Activated CD4-positive, alpha-beta T cell treated with anti-CD3 and anti-CD28 coated beads for 24 hours (primary cell): ENCODE measurements at places on chromosomes 5 and 9.

DNA sequence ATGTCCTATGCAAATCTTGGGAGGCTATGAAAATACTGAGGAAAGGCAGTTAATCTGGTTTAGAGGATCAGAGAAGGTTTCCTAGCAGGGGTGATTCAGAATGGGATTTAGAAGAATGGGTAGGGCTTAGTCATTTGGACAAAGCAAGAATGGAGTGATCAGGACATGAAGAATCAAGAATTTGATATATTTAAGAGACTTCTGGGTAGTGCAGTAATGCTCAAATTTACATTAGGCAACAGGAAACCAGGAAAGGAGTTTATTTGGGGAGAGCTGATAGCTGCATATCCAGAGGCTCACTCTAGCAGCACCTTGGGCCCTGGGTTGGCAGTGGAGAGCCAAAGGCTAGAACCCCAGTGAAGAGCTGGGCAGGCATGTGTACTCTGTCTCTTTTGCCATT, 78.9 kb upstream of the PAPPA start:
- no peak for DNase-seq

GRCh38 chr9:127336506-127337352, 60.2 kb upstream of the SLC2A8 start:
- DNase-seq: no peak

- no peak for DNase-seq
Observed at GRCh38 chr5:78549043-78549442, 99.5 kb downstream of the LHFPL2 start.

DNA sequence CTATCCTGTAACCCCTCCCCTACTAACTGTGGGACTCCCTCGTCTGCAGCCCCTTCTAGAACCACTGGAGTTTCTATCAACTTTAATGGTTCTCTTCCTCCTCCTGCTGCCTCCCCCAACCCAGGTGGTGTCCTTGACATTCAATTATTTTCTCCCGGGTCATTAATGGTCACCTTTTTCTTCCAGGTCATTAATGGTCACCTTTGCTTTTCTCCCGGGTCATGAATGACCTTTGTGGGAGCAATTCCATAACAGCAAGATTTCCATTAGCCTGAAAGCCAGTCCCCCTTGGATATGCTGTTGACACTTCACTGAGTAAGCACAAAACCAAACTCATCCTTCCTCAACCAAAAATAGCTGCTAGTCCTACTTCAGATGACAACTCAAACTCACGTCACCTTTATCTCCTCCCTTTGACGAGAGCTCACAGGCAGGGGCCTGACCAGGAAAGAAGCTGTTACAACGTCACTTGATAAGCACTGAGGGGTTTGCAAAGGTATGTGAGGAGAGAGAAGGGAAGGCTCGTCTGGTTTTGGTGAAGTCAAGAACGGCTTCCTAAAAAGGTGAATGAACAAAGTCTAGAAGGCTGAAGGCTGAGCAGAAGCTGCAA, 10.9 kb downstream of the CCDC127 start:
- DNase-seq: no peak

DNA sequence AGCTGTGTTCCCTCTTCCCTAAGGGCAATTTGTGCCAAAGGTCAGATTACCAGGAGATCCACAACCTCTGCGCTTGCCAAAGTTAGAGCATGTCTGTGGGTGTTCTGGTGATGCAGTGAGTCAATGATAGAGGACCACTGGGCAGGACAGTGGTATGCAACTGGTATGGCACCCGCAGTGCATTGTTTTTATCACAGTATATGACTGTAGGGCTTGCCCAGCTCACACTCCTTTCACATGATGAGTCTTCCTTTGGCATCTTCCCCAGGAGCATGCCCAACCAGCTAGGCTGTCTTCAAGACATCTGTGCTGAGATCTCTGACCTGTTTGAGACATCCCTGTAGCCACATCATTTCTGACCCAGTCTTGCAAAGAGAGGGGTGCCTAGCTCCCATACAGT, 1650.0 kb upstream of the CDH6 start:
- DNase-seq: no peak

DNA sequence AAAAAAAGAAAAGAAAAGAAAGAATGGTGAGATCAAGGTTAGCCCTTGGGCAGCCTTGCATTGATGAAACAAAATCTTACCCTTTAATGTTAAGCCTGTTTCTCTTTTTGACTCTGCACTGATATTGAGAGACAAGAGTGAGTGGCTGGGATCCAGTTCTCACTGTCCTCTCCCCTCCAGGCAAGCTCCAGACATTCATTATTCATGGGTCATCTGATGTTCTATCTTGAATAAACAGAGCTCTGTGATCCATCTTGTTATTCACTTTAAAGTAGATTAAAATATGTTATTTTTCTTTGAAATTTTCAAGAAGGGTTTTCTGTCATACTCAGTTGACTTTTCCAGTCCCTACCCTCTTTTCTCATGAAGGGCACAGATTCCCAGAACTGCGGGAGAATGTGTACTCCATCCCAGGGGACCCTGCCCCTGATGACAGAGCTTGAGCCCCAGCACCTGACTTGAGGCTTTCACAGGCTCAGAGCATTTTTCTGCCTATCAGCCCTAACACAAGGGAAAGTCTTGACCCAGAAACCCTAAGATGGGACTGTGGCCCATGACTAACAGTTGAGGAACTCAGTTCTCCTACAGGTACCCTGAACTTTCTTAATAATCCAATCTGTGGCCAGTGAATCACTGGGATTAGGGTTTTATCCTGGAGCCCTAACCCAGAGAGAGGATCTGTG, 24.1 kb downstream of the ACTL7B start:
- DNase-seq: no peak

DNA sequence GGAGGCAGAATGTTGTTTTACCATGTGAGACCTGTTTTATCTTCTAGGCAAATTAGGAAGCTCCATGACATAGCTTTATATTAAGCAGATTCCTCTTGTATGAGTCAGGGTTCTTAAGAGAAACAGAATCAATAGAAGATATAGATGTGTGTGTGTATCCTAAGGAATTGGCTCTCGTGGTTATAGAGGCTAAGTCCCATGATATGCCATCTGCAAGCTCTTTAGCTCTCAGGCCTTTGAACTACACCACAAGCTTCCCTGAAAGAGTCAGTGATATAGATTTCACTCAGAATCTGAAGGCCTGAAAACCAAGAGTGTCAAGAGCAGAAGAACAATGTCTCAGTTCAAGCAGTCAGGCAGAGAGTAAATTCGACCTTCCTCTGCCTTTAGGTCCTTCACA, 365.8 kb upstream of the ZNF608 start:
- no peak for DNase-seq

DNA sequence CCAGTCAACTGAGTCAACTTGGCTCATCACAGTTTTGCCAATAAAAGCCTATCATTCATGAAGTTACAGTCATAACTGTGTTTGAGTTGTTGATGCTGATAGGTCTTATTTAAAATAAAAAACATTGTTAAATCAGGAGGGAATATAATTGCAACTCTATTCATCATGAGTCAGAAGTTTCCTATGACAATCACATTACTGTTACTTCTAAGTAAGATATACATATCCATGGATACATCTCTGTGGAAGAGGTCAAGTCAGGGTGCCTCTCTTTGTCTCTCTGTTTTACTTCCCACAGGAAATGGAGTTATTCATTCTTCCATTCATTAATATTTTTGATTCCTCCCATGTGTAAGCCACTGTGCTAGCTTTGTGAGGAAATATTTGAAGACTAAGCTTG, 2015.4 kb upstream of the WWC1 start:
- no peak for DNase-seq

- no peak for DNase-seq
Observed at GRCh38 chr5:72681781-72682180, 134.7 kb upstream of the TNPO1 start.

GRCh38 chr9:18297056-18297841, 176.7 kb upstream of the ADAMTSL1 start:
- DNase-seq: no peak

GRCh38 chr9:133075925-133076630, 14.3 kb downstream of the CEL start:
- no peak for DNase-seq

DNA sequence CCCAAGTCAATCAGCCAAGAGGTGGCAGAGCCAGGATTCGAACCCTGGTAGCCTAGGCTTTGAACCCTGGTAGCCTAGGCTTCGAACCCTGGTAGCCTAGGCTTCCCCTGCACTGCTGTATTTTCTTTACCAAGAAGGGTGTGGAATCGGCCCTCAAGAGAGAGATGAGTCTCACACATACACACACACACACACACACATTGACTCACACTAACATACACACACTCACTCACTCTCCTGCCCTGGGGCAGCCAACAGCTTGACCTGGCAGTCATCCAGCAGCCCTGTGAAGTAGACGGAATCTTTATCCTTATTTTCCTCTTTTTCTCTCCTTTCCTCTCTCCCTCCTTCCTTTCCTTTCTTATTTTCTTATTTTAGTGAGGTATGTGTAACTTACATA, 55.4 kb upstream of the RPL26L1 start:
- no peak for DNase-seq

DNA sequence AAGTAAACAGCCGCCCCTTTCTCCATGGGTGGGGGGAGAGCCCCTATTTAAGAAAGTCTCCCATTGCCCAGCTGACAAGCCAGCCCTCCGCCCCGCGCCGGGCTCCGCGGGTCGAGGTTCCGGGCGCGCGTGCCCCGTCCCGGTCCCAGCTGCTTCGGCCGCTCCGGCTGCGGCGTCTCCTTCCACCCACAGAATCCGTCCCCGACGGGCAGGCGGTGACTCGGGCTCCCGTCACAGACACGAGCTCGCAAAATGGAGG, 223 bp downstream of the NR3C1 start:
- no peak for DNase-seq

DNA sequence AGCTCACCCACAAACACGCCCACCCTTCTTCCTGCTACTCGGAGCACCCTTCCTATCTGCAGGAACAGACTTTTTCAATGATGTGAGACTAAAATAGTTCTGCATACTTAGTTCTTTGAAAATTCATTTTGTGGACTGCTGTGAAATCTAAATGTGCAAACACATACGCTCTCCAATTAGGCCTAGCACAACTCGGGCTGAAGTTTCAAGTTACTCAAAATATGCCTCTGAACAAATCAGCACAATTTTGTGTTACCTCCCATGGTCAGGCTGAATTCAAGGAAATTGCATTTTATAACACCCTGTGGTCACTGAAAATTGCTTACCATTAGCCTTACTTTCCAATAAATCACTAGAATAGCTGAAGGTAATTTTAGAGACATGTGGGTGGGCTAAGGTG, 323.8 kb upstream of the ADCY2 start:
- no peak for DNase-seq

DNA sequence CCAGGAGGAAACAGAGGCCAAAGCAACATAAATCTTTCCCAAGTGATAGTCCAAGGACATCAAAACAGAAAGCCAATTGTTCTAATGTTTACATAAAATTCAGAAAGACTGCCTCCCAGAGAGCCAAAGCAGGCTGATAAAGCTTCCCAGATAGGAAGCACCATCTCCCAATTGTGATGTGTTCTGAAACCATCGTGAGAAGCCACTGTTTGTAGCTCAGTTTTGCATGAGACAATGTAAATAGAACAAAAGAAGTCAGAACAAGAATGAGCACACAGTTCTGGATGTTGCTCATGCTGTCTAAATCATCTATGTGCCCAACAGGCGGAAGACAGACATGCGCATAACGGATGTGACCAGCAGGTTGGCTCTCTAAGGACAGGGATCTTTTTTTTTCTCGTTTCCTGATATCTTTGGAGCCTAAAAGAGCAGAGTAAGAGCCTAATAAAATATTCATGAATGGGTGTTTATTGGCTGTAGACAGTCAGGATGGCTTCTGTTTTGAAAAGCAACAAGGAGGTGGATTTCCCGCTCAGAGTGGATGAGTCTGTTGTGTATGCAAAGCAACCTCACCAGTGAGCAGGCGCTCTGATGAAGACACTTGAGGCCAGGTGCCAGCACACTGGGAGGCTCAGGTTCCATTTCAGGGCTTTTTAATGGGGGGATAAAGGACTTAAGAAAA, 113.6 kb downstream of the GNA14 start:
- DNase-seq: no peak

DNA sequence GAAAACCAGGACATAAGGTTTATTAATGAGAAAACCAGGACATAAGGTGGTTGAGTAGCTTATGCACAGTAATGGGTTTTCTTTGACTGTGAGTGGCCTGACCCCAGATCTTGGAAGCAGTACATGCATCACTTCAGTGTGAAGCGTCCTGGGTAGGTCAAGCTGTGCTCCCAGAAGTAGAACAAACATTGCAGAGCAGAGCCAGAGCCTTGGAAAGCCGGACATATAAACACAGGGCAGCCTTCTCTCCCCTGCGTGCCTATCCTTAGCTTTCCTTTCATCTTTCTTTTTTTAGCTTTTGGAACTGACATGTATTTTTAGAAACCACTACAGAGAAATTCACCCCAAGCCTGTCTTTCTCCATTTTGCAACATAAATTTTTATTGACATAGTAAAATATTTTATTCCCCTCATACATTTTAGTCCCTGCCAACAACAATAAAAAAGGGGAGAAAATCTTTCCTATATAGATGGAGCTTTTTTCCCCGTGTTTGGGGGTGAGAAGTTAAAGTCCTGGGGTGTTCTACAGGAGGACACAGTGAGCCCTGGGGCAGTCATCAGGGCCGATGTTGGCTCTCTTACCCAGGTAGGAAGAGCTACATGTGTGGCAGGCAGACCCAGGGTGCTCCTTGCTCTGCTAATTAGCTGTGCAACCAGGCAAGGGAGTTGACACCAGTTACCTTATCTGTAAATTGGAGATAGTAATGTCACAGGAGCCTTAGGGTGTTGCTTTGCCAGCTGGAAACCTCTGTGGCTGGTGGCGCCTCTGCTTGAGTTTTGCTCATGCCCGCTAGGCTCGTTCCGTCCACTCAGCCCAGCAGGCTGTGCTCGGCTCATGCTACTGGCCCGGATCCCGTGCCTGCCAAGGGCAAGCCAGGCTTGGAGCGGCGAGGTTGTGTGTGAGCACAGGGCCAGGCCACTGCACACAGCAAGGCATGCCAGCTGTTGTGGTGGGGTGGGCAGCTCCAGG, 389.6 kb downstream of the KDM4C start:
- no peak for DNase-seq

DNA sequence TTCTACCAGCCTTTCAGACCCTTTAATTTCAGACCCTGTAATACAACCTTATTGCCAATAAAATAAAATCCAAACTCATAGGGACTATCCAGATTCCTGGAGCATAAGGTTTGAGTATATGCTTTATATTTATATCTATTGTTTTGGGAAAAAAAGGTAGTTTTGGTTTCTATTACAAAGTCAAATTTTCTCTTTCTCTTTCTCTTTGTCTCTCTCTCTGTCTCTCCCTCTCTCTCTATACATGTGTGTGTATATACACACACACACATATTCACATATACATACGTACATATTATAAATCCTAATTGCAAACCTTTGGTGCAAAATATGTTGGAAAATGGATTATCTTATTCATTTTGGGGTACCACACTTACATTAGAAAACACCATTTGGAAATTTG, 39.0 kb downstream of the TMEM232 start:
- no peak for DNase-seq

GRCh38 chr9:126583144-126583760, 30.5 kb upstream of the LMX1B start:
- no peak for DNase-seq

DNA sequence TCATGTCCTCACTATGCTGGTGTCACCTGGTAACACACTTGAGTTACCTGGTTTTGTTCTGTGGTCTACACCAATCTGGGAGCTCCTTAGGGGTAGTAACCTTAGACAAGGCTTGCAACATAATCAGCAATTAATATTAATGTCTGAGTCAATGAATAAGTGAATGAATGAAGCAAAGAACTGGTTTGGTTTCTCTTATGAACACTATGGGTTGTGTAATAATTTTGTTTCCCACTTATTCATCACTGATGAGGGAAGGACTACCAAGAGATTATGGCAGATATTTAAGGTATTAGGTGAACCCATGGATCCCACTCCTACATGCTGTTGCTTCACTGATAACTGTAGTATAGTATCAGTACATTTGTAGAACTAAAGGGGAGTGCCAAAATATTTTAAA, 116.0 kb downstream of the SLC12A2 start:
- no peak for DNase-seq
